Ascending aorta (tissue), 2 donors: ENCODE measurements at places on chromosomes 4 and X.

GRCh38 chrX:13893826-13894225, 76.9 kb upstream of the GPM6B start:
- peaks cover 22% of the 10 kb centered on the region for H3K4me1 ChIP-seq
- no peak overlapping the region for H3K4me3 ChIP-seq
- H3K36me3 ChIP-seq: no peaks in the 10 kb centered on the region
- DNase-seq: no peak

DNA sequence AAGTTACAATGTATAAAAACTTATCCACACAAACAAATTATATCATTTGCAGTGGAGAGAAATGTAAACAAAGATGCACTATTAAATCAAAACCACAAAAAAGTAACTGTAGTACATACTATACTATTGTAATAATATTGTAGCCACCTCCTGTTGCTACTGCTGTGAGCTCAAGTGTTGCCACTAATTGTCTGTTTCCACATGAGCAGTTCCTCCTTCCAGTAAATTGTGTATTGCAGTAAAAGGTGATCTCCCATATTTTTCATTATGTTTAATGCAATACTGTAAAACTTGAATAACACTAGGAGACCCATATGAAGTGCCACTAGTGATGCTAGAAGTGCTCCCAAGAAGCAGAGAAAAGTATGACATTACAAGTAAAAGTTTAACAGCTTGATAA, 11.7 kb downstream of the LIN54 start:
- DNase-seq: no peak
- no peaks in the 10 kb centered on the region for H3K4me1 ChIP-seq
- no peaks in the 10 kb centered on the region for H3K36me3 ChIP-seq
- H3K4me3 ChIP-seq: no peak overlapping the region
- H3K27me3 ChIP-seq: no peaks in the 10 kb centered on the region
- no peak overlapping the region for H3K27ac ChIP-seq

DNA sequence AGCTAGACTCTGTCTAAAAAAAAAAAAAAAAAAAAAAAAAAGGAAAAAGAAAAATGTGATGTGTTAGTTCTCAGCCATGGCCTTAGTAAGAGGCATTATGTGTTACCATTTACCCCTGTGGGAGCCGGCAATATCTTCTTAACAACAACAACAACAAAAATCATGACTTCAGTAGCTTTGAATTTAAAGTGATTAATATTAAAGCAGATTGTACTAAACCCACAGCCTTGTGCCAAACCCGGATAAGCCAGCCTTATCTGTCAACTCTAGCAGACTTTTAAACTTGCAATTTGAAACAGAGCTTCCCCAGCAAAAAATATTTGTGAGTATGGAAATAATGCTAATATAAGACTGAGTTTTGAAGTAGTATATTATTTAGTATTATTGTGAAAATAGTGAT, 462.1 kb upstream of the GNPDA2 start:
- DNase-seq: no peak
- no peak overlapping the region for H3K27ac ChIP-seq
- no peaks in the 10 kb centered on the region for H3K36me3 ChIP-seq
- no peak overlapping the region for H3K4me3 ChIP-seq
- no peaks in the 10 kb centered on the region for H3K27me3 ChIP-seq

DNA sequence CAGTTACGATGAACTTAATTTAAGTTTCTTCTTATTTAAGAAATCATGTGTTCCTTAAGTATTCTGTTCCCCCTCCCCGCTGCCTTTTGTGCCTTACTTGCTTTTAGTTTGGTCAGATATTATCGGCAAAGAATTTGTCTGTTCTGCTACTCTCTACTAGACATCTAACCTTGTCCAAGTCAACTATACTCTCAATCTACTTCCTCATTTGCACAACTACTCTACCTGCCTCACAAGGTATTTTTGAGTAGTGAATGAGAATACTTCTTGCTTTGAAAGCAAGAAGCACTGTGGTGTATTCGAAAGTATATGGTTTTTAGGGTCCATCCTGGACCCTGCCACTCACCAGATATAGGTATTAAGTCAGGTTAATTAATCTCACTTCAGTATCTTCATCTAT, 8.0 kb upstream of the KLHL5 start:
- DNase-seq: no peak

DNA sequence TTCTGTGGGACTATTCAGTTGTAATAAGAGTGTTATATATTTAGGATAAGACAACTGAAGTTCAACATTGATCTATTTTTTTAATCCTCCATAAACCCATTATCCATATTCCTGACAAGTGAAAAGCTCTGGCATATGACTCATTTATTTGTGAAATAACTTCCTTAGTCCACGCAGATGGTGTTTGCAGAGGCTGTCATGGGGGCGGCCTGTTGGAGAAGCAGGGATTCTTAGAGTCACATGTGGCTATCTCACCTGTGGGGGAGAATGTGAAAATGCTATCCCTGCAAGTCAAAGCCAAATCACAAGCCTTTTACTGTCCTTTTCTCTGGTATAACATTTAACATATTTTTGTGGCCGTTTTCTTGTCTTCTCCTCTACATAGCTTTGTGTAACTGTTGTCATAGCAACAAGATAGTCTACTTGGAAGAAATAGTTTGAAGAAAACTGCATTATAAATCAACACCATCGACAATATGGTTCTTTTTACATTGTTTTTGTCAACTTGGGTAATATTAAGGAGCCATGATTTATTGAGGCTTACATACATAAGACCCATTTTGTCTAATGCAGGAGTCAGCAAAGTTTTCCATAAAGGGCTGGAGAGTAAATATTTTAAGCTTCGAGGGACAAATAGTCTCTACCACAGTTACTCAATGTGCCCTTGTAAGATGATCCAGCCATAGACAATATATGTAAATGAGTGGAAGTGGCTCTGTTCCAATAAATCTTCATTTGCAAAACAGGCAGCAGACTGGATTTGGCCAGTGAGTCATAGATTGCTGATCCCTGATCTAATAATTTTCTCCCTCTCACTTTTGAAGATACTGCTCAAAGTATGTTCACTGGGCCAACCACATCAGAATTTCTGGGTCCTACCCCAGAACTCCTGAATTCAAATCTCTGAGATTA, 395.0 kb downstream of the DTHD1 start:
- no peaks in the 10 kb centered on the region for H3K36me3 ChIP-seq
- DNase-seq: no peak
- H3K27ac ChIP-seq: no peak overlapping the region
- H3K4me1 ChIP-seq: no peaks in the 10 kb centered on the region
- no peak overlapping the region for H3K4me3 ChIP-seq

DNA sequence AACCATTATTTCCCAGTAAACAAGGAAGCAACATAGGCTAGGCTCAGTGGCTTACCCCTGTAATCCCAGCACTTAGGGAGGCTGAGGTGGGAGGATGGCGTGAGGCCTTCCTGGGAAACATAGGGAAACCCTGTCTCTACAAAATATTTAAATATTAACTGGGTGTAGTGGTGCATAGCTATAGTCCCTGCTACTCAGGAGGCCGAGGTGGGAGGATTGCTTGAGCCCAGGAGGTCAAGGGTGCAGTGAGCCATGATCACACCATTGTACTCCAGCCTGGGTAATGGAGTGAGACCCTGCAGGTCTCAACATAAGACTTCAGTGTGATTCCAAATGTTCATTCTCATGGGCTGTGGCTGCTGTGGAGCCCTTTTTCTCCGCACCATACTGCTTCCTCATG, 34.9 kb downstream of the FHDC1 start:
- no peak overlapping the region for H3K27ac ChIP-seq
- H3K36me3 ChIP-seq: no peaks in the 10 kb centered on the region
- H3K4me1 ChIP-seq: no peaks in the 10 kb centered on the region
- no peaks in the 10 kb centered on the region for H3K27me3 ChIP-seq
- no peak overlapping the region for H3K4me3 ChIP-seq

DNA sequence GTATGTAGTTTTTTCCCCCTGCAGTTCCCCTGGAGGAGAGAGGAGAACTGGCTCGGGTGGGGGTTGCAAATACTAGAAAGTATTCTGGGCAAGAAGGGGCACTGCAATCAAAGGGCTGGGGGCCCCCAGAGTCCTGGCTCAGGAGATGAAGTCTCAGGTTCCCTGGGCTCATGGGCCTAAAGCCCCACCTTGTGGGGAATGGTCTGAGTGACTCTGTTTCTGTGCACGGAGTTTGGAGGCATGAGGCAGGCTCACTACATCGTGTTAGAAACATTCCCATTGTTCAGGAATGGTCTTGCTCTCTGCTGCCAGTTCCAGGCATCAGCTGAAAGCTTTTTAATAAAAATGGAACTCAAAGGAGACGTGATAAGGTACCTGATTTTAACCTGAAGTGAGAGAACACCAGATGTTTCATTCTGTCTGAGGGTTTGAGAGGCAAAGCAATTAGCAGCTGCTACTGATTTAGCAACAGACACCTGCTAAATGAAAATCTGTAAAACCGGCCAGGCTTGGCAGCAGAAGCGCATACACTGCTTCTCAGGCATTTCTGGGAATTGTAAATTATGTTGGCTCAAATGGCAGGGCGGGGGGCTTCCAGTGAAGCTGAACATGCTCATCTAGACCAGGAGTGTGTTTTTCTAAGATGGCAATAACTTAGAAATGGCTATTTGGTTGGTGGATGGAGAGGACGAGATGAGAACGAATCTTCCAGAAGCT, 122.7 kb downstream of the TMEM164 start:
- no peak overlapping the region for H3K27ac ChIP-seq
- H3K36me3 ChIP-seq: no peaks in the 10 kb centered on the region
- no peaks in the 10 kb centered on the region for H3K27me3 ChIP-seq
- H3K4me1 ChIP-seq: no peaks in the 10 kb centered on the region
- H3K4me3 ChIP-seq: no peak overlapping the region
- DNase-seq: no peak

DNA sequence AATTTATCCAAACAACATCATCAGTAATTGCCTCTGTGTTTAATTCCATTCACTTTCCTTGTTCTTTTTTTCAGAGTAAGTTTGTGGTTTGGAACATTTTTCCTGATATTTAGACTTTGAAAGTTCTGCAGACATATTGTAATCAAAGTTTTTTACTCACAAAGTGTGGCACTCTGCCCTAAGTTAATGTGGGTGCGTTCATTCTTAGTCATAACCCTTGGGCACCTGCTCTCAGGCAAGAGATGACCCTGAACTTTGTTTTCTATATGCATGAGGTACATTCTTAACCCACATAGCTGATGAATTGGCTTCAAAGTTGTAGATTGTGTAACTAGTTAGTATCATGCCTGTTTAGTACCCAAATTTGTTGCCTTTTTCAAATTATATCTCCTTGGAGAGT, 424.3 kb downstream of the GRXCR1 start:
- no peaks in the 10 kb centered on the region for H3K27me3 ChIP-seq
- H3K27ac ChIP-seq: no peak overlapping the region
- no peak overlapping the region for H3K4me3 ChIP-seq
- no peaks in the 10 kb centered on the region for H3K36me3 ChIP-seq

DNA sequence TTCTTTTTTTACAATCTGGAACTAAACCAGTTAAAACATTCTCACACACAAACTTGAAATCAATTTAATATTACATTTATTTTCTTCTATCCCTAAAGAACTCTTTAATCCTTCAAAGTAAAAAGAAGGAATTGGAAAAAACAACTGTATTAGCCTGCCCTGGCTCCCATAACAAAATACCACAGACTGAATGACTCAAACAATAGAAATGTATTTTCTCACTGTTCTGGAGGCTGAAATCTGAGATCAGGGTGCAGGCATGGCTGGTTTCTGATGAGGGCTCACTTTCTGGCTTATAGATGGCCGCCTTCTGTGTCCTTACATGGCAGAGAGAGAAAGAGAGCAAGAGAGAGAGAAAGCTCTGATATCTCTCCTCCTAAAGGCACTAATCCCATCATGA, 149.4 kb downstream of the PDGFRA start:
- no peak overlapping the region for H3K27ac ChIP-seq
- H3K27me3 ChIP-seq: no peaks in the 10 kb centered on the region
- no peaks in the 10 kb centered on the region for H3K36me3 ChIP-seq
- H3K4me1 ChIP-seq: no peaks in the 10 kb centered on the region
- no peak for DNase-seq

DNA sequence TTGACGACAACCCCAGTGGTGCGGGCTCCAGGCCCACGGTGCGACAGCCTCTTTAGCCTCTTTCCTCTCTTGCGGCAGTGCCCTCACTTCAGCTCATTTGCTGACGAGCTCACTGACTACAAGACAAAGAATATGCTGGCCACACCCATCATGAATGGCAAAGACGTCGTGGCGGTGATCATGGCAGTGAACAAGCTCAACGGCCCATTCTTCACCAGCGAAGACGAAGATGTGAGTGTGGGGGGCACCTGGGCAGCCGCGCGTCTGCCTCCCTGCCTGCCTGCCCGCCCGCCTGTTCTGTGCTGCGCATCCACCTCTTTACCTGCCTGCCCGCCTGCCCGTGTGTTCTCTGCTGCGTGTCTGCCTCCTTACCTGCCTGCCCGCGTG, 9.2 kb downstream of the PDE6B start:
- no peaks in the 10 kb centered on the region for H3K27me3 ChIP-seq
- H3K4me1 ChIP-seq: no peaks in the 10 kb centered on the region
- no peak for DNase-seq
- no peaks in the 10 kb centered on the region for H3K36me3 ChIP-seq
- H3K4me3 ChIP-seq: no peak overlapping the region
- H3K27ac ChIP-seq: no peak overlapping the region

DNA sequence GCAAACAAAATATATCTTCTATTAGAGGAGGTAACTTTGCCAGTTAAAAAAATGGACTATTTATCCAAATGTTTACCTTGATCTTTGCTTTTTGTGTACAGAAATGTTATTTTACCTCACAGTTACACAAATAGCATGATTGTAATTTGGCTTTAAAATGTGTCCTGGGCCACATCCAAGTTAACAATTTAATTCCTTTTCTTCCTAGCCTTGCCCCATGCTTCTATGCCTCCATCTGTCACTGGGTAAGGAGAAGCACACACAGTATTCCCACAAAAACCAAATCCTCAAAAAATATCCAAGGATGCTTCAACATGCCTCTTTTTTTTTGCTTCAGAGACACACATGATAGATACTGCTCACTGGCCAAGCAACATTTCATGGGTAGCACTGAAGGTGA, 30.9 kb downstream of the GRXCR1 start:
- no peak overlapping the region for H3K4me3 ChIP-seq
- no peak overlapping the region for H3K27ac ChIP-seq
- no peaks in the 10 kb centered on the region for H3K27me3 ChIP-seq

DNA sequence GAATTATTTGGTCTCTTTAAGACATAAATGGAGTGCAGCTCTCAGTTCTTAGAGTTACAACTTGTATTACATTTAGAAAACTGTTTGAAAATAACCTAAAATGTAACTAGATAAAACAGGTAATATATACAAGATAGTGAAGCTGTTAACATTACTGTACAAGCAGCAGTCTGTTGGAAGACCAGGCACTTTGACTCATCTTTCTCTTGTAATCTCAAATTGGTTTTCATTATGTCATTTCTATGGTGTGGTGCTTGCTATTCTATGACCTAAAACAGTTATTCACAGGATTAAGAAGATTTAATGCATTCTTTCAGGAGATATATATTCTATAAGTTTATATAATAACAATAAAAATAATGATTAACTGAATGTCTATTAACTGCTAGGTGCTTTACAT, 282.5 kb upstream of the PITX2 start:
- H3K27ac ChIP-seq: no peak overlapping the region
- H3K4me3 ChIP-seq: no peak overlapping the region
- no peak for DNase-seq
- H3K36me3 ChIP-seq: no peaks in the 10 kb centered on the region
- H3K4me1 ChIP-seq: no peaks in the 10 kb centered on the region

GRCh38 chr4:28278676-28279075, 1418.0 kb downstream of the STIM2 start:
- no peak for DNase-seq
- no peak overlapping the region for H3K27ac ChIP-seq
- no peaks in the 10 kb centered on the region for H3K27me3 ChIP-seq
- no peaks in the 10 kb centered on the region for H3K4me1 ChIP-seq
- H3K36me3 ChIP-seq: no peaks in the 10 kb centered on the region
